PC-9 (cell line): ENCODE measurements at places on chromosomes 2 and 18. TPM values are rescaled to one million over a fixed set of nuclear protein-coding genes. Genes with fewer than 3 reads are reported as not detected.
A peak's percentile ranks its signal among the peaks of the same experiment; 100 is the strongest.

Gene IGFBP5
- 5.5 and 10.0 TPM in 2 replicates for total RNA-seq

Gene SERPINB3
- total RNA-seq: not detected in 2 replicates

Gene RIF1
- total RNA-seq: 39.4 and 47.2 TPM in 2 replicates

Gene NT5C1B
- total RNA-seq: not detected in 2 replicates

DNA sequence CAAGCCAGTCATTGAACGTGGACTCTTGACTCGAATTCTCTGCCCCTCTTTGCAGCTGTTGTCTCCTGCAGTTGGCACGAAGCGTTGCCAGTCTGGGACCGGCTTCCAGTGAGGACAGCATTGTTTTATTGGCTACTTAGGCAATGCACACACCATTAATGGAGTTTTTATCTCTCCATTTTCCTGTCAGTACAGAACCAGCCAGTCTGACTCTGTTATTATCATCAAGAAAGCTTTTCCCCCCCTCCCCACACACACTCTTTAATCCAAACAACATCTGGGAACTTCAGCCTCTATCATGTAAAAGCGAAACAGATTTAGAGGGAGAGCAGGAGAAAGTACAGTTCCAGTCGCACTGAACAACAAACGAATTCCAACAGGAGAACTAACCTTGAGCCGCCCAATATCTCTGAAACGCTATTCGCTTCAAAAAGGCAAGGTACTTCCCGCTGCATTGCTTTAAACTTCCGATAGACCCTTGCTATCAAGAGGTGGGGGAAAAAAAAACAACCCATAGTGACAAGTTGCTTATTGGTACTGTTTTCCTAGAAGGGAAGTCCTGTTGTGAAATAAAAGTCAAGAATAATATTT, 38.2 kb downstream of the ACVR1 start:
- H3K27ac ChIP-seq: peak overlapping the region; percentile 44
- H3K4me1 ChIP-seq: peaks cover 19% of the 10 kb centered on the region
- no peak overlapping the region for H3K4me3 ChIP-seq

DNA sequence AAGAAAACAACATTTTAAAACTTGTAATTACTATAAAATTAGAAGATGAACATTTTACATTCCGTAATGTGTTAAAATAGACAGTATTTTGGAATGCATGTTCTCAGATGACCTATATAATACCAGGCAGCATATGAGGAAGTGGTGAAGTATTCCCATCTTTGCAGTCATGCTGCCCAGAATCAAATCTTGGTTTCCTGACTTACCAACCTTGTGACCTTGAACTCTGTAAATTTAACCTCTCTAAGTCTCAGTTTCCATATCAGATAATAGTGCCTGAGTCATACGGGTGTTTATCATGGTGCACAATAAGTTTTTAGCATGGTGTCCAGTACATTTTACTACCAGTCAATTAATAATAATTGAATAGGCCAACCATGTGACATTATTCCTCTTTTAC, 7.3 kb upstream of the GALM start:
- no peak overlapping the region for H3K4me3 ChIP-seq
- no peaks in the 10 kb centered on the region for H3K27me3 ChIP-seq
- no peaks in the 10 kb centered on the region for H3K36me3 ChIP-seq
- H3K27ac ChIP-seq: no peak overlapping the region
- no peaks in the 10 kb centered on the region for H3K4me1 ChIP-seq
- DNase-seq: no peak

- DNase-seq: no peak
- peaks cover 21% of the 10 kb centered on the region; the same call in 1 of the 2 replicates for H3K27me3 ChIP-seq
- H3K4me3 ChIP-seq: no peak overlapping the region
- H3K27ac ChIP-seq: no peak overlapping the region
- H3K4me1 ChIP-seq: peaks cover 30% of the 10 kb centered on the region
Observed at GRCh38 chr2:1602278-1603010, 141.9 kb downstream of the PXDN start.

DNA sequence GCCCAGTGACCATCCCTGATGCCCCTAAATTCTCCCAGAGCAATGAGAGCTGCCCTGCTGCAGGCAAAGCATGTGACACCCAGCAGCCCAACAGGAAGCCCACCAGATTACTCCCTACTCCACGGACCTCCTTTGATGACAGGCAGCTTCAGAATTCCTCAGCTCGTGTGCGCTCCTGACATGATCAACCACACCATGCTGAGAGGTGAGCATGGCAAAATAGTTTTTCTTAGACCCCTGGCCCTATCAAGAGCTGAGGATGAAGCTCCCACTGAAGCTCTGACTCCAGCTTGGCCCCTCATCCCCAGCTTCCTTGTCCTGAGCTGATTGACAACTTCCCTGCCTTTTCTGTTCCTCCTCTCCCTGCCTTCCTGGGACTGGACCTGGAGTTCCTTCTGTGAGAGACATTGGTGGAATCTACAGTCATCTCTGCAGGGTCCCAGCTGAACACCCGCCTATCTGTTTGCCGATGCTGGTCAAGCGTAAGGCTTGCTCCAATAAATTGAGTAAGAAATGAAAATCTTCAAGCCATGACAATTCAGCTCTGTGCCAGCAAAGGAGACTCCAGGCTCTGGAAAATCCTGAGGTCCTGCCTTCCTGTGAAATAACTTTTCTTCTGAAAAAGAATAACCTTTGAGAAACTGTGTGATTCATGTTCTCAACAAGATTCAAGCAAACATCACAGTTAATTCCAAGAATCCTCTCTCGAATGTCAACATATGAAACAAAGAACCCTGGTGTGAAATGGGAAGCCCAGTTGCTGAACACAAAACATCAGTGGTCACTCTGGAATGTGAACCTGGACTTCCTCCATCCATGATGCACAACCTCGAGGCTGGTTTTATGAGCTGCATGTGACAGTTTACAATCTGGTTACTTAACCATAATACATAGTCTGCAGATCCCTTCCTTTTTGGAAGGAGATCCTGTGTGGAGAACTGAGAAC, 201.1 kb downstream of the SPP2 start:
- peaks cover 80% of the 10 kb centered on the region for H3K4me1 ChIP-seq
- no peaks in the 10 kb centered on the region for H3K27me3 ChIP-seq

DNA sequence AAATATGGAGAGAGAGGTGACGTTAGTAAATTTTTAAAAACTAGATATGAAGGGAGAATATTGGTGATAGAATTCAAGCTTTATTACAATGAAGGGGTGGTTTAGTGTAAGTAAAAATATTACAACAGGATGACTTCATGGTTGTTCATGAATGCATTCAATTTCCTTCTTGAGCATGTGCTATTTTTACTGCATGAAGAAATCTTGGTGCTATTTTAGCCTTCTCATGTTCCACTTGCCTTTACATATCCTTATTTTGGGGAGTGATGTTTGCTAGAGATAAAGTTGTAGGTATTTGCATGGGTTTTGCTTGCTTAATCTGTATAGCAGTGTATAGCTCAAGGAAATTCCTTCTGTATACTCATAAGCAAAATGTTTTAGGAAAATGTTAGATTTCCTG, 195.0 kb upstream of the MMADHC start:
- H3K27me3 ChIP-seq: no peaks in the 10 kb centered on the region
- H3K4me1 ChIP-seq: no peaks in the 10 kb centered on the region
- no peak overlapping the region for H3K4me3 ChIP-seq
- no peak for DNase-seq
- no peak overlapping the region for H3K27ac ChIP-seq

DNA sequence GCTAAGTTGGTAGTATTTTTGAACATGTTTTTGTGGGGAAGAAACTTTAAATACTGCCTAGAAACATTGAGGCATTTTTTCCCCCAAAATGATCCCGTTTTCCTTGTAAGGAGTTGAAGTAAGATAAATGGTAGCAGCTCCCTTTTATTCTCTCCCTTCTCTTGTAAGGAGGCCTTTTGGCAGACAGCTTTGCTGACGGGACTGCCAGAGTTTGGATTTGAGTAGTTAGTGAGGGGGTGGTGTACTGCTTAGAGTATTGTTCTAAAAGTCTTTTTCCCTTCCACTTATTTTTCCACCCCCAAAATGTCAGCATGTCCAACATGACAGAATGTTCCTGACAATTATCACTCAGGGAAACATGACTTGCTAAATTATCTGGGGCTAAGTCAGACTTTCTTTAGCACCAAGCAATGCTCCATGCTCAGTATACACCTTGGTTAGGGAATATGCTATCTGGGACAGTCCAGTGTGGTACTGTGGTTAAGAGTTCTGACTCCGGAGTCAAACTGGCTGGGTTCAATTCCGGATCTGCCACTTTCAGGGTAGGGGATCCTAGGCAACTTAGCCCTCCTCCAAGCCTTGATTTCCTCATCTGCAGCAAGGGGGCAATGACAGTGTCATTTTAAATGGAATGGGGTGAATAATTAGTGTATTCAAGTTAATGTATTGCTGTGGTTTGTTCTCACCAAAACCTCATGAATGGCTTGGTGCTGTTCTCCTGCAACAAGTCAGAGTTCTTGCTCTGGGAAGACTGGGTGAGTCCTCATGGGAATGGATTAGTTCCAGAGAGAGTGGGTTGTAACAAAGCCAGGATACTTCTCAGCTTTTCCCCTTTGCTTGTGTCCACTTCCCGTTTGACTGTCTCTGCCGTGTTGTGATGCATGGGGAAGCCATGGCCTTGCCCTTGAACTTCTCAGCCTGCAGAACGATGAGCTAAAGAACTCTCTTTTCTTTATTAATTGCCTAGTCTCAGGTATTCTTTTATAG, 116.2 kb downstream of the TANC1 start:
- H3K36me3 ChIP-seq: no peaks in the 10 kb centered on the region
- no peaks in the 10 kb centered on the region; the same call in 1 of the 2 replicates for H3K4me1 ChIP-seq
- no peak for DNase-seq
- no peaks in the 10 kb centered on the region for H3K27me3 ChIP-seq

- peaks cover 74% of the 10 kb centered on the region for H3K4me1 ChIP-seq
- peak overlapping the region; percentile 80 for H3K27ac ChIP-seq
- DNase-seq: no peak
- H3K36me3 ChIP-seq: no peaks in the 10 kb centered on the region
- no peak overlapping the region for H3K4me3 ChIP-seq
Observed at GRCh38 chr2:191625016-191625415, 52.9 kb upstream of the NABP1 start.
